ENCODE measurements at places on chromosomes 11 and 22. TPM values are rescaled to one million over a fixed set of nuclear protein-coding genes. Genes with fewer than 3 reads are reported as not detected.

DNA sequence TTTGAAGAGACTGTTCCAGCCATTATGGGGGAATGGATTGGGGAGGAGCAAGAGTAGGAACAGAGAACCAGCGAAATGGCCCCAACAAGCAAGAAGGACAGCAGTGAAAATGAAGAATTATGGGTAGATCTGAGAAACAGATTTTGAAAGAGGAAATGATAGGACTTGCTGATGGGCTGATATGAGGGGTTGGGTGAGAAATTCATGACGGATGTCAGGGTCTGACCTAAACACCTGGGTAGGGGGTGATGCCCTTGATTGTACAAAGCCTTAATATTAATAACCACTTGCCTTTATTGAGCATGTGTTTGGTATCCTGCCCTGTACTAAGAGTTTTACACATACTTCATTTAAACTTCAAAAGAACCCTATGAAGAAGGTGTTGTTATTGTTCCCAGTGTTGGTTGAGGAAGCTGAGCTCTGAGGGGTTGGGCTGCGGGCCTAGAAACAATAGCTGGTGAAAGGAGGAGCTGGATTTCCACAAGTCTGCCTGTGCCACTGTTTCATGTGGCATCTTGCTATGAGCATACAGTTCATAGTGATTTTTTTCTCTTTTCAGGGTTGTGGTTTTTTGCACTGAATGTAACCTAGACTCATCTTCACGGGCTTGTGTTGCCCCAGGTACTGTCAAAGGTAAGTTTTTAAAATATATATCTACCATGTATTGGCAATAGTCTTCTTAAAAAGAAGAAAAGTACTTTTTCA is 61.1 kb upstream of the TNRC6B start:
- DNase-seq: no peak

DNA sequence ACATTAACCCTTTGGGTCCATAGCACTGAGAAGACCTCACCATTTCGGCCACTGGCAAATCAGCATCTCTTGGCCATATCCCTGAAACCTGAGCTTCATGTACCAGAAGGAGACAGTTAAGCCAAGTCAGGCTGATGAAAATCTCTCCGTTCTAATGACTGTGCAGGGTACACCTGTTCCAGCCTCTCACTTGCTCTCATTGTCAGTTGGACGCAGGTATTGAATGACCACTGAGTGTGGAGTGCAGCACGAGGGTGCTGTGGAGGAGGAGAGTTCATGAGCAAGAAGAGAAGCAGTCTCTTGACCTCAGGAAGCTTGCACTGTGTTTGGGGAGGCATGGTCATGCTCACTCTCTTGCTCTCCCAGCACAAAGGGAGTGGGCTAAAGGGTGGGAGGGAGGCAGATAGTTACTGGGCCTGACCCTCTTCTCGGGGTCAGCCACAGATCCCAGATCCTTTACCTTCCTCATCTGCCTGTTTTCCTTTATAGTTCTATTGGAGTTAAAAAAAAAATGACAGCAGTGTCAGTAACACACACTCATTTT is 65.2 kb downstream of the ZBTB16 start:
- no peak for DNase-seq

GRCh38 chr11:93236741-93237675 is 39.2 kb upstream of the SLC36A4 start:
- DNase-seq: peak; percentile 54

DNA sequence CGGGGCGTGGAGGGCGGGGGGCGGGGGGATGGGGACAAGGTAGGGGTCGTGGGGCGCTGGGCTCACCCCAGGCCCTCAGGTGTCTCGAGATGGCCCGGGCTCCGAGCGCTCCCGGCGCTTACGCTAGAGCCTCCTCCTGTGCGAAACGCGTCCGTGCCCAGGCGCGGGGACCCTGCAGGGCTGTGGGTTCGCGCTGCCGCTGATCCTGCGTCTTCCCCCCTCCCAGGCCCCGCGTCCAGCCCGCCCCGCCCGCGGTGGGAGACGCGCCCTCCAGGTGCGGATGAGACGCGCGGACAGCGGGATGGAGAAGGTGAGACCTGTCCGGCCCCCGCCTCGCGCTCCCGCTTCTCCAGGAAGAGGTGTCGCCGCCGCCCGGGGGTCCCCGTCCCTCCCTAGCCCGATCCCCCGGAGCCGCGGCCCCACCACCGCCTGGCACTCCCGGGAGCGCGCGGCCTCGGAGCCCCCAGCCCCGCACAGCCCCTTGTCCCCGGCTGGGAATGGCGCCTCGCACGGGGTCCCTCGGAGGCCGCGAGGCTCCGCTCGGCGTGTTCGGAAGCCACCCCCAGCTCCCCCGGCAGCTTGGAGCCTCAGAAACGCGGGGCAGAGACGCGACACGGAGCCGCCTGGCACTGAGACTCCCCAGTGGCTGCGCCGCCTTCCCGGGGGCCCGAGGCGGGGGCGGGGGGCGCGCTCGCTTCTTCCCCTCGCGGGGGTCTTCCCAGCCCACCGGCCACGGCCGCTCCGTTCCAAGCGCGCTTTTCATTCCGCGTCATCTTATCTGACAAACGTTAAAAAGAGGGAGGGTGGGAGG is 27.6 kb upstream of the TOLLIP start:
- no peak for DNase-seq

Gene STK33
- total RNA-seq: 0.50 TPM

Gene OR51A2
- not detected for total RNA-seq

Gene TMPRSS6
- total RNA-seq: not detected

Gene ABCC8
- not detected for total RNA-seq

Gene TLCD5
- total RNA-seq: 8.9 TPM
